ENCODE measurements at places on chromosomes 2 and 18. TPM values are rescaled to one million over a fixed set of nuclear protein-coding genes. Genes with fewer than 3 reads are reported as not detected.

- DNase-seq: no peak
Measured at GRCh38 chr2:218015586-218016521, 13.1 kb upstream of the TNS1 start.

GRCh38 chr2:157990173-157990572 is 111.5 kb upstream of the UPP2 start:
- no peak for DNase-seq

- no peak for DNase-seq
Measured at GRCh38 chr18:3604498-3605408, 154.8 kb downstream of the TGIF1 start.

GRCh38 chr18:58531236-58531635 is 97.7 kb downstream of the ALPK2 start:
- no peak for DNase-seq

DNA sequence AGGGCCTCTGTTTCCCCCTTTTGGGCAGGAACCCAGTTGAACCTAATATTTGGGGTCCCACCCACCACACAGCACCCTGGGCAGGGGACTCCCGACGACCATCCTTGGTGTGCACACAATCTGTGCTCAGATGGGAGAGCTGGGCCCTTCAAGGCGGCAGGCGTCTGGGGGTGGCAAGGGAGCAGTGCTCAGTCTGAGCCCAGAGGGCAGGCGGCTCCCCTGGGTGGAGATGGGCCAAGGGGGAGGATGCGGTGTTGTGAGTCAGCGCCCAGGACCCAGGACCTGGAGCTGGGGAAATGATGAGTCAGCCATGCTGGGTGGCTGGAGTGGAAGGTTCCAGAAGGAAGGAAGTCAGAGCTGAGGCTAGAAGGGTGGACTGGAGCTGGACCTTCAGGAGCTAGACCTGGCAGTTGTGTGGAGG is 3.8 kb downstream of the PROM2 start:
- no peak for DNase-seq

DNA sequence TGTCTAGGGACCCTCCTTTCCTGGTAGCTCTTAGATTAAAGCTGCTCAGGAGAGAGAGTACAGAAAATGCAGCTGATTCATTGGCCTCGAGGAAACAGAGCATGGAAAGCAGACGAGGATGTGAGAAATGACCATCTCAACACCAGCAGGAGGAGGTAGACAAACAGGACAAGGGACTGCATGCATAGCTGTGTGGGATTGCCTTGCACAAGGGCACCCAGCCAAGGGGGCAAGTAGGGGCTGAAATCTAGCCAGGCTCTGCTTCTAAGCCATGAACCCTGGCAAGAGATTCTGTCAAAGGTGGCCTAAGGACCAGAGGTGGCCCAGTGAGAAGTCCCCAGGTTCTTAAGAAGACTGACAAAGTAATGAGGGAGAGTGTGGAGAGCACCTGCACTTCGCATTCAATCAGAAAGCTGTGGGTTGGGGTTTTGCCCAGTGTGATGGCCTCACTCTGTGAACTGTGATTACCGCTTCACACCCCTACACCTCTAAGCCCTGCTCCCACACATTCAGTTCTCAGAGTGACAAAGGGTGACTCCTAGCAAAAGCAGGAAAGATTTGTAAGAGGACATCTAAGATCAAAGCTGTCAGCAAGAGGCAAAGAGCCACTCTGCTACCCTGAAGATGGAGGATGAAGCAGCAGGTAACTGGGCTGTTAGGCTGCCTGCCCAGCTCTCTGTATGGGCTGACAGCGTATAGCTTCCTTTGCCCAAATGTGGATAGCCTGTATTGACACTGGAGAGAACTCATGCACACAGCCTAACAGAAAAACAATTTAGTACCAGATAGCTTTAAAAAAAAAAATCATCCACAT is 151.3 kb upstream of the PELI1 start:
- no peak for DNase-seq

GRCh38 chr18:61245276-61245675 is 88.0 kb upstream of the CDH20 start:
- no peak for DNase-seq

DNA sequence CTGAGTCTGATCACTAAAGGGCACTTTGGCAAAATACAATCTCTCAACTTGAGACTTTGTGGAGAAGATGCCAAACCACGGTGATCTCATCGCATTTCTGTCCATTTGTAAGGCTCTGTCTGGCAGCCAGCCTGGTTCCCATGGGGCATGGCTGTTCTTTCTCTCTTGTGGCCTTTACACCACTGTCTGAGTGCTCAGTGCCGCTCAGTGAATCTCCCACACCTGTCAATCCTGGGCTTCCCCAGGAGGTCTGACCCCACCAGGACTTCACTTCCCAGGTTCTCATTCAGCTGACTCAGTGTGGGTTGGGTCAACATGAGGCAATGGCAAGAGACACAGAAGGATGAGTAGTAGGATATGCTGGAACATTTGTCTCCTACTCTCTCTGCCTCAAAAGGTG is 96.8 kb upstream of the TRIB2 start:
- no peak for DNase-seq

DNA sequence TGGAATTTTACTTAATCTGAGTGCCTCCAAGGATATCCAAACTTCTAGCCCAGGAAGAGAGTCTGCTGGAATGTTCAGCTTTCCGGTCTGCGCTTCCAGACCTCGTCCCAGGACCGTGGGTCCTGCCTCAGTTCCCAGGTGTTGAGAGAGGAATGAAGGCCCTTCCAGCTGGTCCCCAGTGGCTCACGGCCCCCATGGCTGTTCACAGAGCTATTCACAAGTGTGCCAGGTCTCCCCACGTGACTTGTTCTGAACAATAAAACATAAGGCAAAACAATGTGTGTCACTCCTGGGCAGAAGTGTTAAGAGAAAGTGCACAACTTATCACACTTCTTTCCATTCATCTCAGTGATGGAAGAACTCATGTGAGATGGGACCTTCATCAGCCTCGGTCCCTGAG is 20.1 kb upstream of the TEX51 start:
- DNase-seq: peak; percentile 7

DNA sequence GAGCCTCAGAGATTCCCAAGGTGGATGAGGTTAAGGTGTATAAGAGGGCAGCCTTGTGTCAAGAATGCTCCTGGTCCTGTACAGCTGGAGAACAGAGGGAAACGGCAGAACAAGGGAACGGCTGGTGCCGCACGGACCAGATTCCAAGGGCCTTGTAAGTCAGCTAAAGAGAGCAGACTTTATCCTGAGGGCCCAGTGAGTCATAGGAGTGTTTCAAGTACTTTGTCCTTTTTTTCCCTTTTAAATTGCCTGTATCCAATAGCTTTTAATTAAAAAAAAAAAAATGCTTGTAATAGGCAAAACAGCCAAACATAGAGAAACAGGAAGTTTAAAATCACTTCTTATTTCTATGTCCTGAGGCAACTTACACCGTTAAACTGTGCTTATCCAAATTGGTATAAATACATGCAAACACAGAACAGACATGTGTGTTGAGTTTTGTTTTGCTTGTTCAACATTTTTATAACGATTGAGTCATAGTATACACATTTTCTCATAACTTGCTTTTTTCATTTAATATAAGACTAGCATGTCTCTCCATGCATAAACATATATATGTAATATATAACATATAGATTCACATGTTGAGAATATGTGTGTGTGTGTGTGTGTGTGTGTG is 42.1 kb upstream of the EVA1A start:
- no peak for DNase-seq

DNA sequence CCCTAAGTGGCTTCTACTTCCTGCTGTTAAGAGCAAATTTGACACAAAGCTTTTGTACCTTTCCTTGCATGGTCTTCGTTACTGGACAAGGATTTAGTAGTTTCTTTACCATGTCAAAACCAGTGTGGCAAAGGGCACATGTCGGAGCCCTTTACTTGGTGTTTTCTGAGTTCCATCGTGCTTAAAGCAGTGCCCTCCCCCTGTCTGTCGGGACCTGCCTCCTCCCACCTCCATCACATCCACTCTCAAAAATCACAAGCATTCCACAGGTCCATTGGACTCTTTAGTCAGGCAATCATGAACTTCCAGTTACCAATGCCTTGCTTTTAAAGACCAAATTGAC is 763 bp downstream of the CCDC141 start:
- no peak for DNase-seq

The HOXD13 gene
- total RNA-seq: not detected

The DLGAP1 gene
- total RNA-seq: 20.0 TPM

The MRO gene
- total RNA-seq: 0.57 TPM

The GNAL gene
- 23.8 TPM for total RNA-seq
